Adrenal gland (tissue), 19 donors: ENCODE measurements at places on chromosomes 16 and 17. TPM values are rescaled to one million over a fixed set of nuclear protein-coding genes. Genes with fewer than 3 reads are reported as not detected.

DNA sequence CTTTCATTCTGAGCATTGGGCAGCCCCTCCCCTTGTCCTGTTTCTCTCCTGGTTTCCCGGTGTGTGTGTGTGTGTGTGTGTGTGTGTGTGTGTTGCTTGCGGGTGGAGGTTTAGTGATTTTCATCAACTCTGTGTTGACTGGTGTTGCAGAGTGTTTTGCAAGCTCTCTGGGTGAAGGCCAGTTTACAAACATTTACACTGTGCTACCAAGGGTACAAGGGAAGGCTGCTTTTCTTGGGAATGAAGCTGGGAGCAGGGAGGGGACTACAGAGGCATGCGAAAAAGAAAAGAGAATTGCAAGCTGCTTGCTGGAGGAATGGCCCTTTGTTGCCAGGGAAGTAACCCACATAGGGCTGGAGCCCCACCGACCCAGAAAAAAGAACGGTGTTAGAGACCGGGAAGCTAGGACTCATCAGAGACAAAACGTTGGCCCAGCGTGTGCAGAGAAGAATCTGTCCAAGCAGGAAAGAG lies 29.6 kb downstream of the HS3ST3B1 start:
- no peak for DNase-seq

GRCh38 chr17:31048780-31049179 lies 46.0 kb upstream of the NF1 start:
- DNase-seq: no peak

KPNB1 gene
- polyA plus RNA-seq: 339 TPM

DNA sequence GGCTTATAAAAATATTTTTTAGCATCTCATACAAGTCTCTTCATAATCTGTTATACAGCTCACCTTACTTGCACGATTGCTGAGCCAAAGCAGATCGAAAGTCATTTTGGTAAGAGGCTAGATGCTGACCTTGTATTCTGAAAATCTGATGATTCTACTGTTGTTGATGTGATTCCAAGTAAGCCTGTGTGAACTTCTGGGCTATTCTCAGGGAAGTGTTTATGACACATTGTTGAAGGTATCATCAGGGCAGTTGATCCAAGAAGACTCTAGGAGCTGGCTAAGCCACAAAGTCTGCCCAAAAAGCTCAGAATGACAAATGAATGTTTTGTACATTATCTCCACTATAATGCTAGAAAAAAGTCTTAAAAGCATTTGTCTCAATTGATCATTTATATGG lies 16.0 kb downstream of the OMG start:
- DNase-seq: no peak

CYGB gene
- 32.1 TPM for polyA plus RNA-seq
